Fibroblast of upper back skin (primary cell): ENCODE measurements at places on chromosomes 12 and 14.

- DNase-seq: no peak
Observed at GRCh38 chr14:23589606-23590005, 11.0 kb upstream of the JPH4 start.

DNA sequence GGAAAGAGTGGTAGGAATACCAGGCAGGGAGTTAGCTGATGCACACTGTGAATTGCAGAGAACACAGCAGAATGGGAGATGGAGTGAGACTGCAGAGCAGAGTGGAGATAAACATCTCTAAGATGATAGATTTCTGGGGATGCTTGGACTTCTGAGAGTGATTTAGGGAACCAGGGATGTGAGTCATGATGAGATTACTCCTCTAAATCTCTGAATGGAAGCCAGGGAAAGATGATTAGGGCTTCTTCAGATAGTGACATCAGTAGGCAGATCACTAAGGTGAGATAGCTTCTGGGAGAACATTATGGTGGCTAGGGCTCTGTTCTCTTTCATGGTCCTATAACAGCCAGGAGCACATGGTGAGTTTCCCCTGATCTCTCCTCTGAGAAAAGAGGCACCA is 501.5 kb upstream of the USP15 start:
- DNase-seq: peak; percentile 17

DNA sequence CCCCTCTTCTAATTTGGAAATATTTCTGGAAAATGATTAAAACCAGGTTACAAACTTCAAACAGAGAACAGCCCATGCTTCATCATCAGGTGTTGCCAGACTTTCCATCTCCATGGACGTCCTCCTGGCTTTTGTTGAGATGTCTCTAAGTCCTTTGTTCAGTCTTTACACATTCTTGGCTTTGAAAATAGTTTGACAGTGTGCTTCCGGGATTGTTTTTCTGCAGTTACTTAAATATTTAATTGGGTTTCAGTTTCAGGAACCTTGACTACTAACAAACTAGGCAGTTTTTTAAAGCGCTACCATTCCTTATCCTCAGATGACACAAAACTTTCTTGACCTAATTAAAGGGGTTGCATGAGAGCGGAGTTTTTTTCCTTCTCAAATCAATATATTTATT is 47.8 kb downstream of the GOLGA5 start:
- no peak for DNase-seq

GRCh38 chr12:76026643-76027063 is 4.9 kb downstream of the PHLDA1 start:
- DNase-seq: no peak

DNA sequence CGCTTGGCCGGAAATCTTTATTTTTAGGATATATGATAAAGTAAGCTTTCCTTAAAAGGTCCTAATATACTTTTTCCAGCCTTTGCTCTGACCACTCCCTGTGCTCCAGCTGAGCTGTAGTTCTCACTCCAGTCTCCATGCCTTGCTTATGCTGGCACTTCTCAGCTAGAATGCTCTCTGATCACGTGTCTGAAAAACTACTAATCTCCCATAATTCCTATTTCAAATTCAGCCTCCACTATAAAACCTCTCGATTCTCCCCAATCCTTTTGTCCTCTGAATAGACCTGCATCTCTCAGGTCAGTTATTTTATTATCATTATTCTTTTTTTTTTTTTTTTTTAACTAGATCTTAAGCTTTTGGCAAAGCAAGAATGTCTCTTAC is 3.7 kb downstream of the BIN2 start:
- no peak for DNase-seq
